ENCODE measurements at places on chromosomes 2 and 18.

DNA sequence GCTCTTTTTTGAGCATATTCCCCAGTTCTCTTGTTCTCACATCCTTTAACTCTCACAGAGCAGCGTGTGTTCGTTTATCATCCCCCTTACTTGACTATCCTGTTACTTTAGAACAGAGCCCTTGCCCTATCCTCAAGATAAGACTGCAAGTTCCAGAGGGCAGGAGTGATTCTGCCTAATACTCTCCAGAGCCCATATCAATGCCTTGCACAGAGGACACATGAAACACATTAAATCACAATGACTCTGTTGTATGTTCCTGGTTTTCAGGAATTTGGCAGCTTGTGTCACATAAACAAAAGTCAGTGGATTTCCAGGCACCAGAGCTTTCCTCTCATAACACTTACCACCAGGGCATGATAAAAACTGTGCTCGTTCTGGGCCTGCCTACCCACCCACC, 156.7 kb downstream of the RNF144A start:
- no peak for DNase-seq

DNA sequence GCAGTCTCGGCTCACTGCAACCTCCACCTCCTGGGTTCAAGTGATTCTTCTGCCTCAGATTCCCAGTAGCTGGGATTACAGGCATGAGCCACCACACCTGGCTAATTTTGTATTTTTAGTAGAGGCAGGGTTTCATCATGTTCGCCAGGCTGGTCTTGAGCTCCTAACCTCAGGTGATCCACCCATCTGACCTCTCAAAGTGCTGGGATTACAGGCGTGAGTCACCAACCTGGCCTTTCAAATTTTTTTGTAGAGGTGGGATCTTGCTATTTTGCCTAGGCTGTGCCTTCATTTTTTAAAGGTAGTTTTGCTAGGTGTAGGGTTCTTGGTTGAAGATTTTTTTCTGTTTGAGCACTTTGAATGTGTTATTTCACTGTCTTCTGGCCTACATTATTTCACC, 6.2 kb downstream of the HAUS1 start:
- DNase-seq: no peak

- no peak for DNase-seq
Observed at GRCh38 chr2:102664471-102664909, 45.1 kb downstream of the SLC9A2 start.

DNA sequence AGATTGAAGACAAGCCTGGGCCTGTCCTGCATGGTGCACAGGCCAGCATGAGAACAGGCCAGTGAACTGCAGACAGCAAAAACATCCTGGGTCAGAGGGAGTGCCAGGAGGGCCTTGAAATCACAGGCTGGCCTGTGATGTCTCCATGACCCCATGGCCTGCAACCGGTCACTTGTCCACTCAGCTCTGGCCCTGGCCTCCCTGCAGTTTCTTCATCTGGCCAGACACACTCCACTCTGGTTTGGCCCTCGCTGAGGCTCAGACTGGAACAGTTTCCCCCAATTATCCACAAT, 12.6 kb downstream of the CYRIA start:
- DNase-seq: no peak

- no peak for DNase-seq
Observed at GRCh38 chr2:144893464-144893863, 373.5 kb upstream of the ZEB2 start.

- no peak for DNase-seq
Observed at GRCh38 chr18:79573921-79574491, 105.6 kb upstream of the CTDP1 start.

DNA sequence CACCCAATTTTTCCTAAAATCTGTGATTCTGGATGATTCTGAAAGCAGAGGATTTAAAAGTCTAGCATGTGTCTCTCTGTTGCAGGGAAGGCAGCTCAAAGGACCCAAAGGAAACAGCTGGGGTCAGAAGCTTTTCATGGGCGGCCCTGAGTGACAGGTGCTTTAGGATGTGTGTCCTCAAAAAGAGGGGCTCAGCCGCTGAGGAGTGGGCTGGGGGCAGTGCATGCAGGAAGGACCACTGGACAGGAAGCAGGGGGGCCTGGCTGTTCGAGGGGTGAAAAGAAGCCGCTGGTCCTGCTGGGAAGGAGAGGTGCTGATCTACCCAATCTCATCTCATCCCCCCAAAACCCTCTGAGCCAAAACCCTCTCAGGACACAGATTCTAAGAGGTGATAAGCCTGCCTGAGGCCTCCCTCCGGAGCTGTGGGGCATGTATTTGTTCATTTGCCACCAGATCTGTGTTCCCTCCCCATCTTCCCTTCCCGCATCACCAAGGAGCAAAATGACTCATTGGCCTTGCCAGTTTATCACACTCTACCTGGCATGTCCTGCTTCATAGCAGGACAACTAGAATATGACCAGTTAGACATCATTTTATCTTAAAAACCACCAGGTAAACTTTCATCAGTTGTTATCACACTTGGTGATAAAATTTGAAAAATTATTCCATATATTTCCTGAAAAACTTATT, 98.8 kb upstream of the MGAT4A start:
- DNase-seq: no peak

- DNase-seq: no peak
Observed at GRCh38 chr2:241112046-241112445, 10.0 kb upstream of the MTERF4 start.

- DNase-seq: no peak
Observed at GRCh38 chr2:118577202-118577601, 270.2 kb downstream of the EN1 start.

DNA sequence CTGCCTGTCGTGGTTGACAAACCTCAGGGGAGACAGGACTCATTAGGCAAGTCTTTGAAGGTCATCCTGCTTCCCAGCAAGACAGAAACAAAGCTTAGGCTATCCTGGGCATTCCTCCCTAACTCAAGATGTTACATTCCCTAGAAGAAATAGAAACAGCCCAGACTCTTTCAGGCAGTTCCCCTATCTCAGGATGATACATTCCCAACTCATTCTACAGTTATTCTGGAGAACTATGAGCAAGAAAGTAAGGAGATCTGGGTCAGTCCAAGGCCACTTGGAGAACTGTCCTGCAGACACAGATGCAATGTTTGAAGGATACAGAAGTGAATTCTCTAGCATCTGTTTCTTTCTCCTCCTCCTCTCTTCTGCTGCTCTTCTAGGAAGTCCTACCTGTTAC, 220.1 kb upstream of the NCKAP5 start:
- DNase-seq: no peak

- DNase-seq: no peak
Observed at GRCh38 chr2:240645346-240645745, 20.1 kb downstream of the GPR35 start.

DNA sequence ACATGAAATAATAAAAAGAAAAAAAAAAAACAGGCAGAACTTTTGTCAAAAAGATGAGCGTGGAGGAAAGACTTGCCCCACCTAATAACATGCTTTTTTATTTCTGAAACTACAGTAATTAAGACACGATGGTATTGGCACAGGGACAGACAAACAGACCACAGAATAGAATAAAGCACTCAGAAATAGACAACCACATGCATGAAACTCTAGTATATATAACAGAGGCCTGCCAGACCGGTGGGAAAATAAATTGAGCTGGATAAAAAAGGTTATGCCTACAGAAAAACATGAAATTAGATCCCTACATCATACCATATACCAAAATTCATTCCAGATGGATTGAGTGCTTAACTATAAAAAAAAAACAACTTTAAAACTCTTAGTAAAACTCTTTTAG, 163.1 kb downstream of the NRP2 start:
- DNase-seq: no peak

DNA sequence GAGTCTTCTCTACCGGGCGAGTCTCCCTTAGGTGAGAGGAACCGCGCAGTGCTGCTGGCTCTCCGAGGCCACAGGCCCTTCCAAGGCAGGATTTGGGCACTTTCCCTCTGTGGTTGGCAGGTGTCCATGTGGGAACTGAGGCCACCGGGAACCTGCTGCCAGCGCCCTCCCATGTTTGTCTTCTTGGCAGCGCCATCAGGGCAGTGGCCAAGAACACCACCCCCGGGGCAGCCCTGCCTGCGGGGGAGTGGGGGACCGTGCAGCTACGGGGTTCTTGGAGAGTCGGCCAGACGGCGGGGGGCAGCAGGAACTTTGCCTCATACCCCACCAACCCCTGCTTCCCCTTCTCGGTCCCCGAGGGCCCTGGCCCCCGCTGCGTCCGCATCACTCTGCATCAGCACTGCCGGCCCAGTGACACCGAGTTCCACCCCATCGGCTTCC, 10.0 kb downstream of the CAPN10 start:
- no peak for DNase-seq

GRCh38 chr2:200735061-200735460, 76.6 kb upstream of the BZW1 start:
- DNase-seq: no peak

DNA sequence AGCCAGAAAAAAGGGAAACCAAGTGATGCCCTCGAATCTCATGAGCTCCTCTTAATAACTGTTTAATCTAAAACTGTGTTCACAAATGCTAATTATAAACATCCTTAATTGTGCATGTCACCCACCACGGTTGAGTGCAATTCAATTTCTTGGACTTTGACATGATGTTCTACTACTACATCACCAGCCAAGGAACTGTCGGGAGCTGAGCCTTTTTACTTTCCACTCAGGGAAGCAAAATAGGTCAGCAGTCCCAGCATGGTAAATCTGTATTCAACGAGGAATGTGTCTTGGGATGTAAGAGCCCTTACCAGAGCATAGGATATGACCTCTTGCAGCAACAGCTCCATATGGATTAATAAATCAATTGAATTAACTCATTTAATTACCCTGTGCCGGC, 20.8 kb upstream of the REG3G start:
- no peak for DNase-seq

DNA sequence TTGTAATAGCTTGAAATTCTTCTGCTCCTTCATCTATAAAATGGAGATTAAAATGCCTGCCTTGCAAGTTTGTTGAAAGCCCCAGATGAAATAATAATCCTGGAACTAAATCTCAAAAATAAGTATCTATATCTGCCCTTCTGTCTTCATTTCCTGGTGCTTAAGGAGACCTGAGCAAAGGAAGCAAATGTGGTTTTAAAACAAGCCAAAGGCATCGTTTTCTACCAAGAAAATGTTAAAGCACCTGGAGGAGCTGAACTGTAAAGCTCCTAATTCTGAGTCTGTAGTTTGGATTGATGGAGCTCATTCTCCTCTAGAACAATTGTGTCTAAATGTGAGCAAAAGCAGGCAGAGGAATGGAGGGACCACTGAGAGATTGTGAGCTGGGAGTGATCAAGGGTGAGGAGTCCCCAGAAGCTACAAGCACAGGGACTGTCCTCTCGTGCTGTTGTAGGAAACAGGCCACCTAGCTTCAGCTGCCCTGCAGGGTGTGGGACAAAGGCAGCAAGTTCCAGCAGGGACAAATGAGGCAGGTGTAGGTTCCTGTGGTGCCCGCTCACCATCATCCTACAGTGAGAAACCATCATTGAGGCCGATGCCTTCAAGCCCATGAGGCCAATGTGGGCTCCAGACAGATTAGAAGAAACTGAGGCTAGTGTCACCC, 420.7 kb upstream of the TRIB2 start:
- no peak for DNase-seq

DNA sequence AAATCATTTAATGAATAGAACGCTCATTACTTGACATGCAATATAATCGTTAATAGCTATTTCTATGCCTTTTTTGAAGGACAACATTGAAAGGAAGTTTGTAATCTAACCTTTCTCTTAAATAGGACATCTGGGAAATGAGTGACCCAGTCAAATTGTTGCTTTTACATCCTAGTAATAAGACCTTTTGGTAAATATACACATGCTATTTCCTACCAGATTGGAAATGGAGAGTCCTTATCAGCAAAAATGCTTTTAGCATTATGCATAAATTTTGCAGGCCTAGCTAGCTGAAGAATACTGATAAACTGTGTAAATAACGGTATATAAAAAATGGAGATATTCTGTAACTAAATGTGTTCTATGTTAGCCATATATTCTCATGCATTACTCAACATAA, 567.3 kb upstream of the DSEL start:
- DNase-seq: no peak

DNA sequence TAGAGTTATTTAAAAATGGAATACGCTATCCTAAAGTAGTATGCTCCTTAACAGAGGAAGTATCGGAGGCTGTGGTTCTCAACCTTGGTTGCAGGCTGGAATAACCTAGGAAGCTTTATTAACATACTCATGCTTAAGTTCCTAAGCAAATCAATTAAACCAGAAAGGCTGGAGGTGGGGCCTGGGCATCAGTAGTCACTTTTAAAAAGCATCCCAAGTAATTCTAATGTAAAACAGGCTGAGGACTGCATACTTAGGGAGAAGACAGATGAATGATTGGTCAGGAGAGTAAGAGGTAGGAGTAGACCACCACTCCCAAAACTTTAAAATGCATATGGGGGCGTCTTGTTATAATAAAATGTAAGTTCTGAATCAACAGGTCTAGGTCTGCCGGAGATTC, 15.3 kb downstream of the ACAA2 start:
- DNase-seq: no peak

- no peak for DNase-seq
Observed at GRCh38 chr2:219766658-219767057, 139.2 kb downstream of the SLC4A3 start.

GRCh38 chr2:119173556-119174060, 15.1 kb upstream of the C1QL2 start:
- DNase-seq: no peak

- DNase-seq: no peak
Observed at GRCh38 chr18:5678278-5678677, 134.5 kb upstream of the EPB41L3 start.

DNA sequence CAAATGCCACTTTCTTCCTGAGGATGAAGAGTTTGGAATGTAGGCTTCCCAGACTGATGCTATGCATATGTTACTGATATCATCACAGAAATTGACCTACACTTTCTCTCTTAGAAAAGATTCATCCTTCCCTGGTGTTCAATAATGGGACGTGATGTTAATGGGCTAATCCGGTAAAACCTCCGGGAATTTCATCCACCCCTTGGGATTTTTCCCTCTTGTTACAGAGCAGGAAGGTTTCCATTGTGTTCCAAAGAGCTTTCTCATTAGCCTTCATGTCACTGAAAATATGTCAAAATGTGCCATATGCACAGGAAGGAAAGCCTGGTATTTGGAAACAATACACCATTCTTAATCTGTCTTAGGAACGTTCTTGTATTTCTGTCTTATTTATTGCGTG, 20.7 kb downstream of the ALPK2 start:
- DNase-seq: no peak

DNA sequence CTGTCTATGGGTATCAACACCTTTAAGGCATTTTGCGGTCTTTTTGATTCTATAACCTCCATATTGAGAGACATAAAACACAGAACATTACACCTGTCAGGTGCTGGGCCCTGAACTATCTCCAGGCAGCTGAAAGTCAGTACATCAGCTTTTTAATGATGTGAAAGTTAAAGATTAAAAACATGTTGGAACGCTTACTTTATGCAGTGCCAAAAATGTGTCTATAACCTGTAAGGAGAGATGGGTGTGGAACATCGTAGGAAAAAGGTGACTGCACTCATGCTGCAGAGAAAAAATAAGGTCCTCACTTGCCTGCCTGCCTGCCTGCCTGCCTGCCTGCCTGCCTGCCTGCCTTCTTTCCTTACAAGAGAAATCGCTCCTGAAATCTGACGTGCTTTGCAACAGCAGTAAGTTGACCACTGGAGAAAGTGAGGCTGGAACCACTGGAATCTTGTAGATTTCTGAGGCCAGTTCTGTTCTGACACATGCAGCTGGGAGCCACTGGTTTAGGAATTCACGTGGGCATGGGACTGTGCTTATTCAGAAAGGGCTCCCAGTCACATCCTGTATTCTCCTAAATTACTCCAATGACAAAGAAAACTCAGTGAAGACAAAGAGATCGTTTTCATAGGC, 34.1 kb downstream of the BCL11A start:
- DNase-seq: no peak

- DNase-seq: no peak
Observed at GRCh38 chr2:226466589-226466988, 333.0 kb downstream of the IRS1 start.
